ENCODE measurements at places on chromosomes 12 and 14.

DNA sequence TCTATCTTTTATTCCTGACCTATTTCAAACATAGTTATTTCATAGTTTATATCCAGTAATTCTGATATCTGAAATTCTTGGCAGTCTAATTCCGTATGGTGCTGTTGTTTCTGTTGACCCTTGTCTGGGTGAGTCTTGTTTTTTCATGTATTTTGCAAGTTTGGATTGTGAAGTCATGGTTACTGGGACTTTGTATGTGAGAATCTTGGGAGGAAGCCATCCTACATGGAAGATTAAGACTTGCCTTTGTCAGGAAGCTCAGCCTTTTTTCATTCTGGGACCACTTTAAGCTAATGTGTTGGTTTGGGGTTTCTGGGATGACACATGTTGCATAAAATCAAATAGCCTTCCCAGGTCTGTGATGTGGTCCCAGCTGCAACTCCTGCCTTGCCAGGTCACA lies 191.6 kb upstream of the E2F7 start:
- DNase-seq, result no peak

DNA sequence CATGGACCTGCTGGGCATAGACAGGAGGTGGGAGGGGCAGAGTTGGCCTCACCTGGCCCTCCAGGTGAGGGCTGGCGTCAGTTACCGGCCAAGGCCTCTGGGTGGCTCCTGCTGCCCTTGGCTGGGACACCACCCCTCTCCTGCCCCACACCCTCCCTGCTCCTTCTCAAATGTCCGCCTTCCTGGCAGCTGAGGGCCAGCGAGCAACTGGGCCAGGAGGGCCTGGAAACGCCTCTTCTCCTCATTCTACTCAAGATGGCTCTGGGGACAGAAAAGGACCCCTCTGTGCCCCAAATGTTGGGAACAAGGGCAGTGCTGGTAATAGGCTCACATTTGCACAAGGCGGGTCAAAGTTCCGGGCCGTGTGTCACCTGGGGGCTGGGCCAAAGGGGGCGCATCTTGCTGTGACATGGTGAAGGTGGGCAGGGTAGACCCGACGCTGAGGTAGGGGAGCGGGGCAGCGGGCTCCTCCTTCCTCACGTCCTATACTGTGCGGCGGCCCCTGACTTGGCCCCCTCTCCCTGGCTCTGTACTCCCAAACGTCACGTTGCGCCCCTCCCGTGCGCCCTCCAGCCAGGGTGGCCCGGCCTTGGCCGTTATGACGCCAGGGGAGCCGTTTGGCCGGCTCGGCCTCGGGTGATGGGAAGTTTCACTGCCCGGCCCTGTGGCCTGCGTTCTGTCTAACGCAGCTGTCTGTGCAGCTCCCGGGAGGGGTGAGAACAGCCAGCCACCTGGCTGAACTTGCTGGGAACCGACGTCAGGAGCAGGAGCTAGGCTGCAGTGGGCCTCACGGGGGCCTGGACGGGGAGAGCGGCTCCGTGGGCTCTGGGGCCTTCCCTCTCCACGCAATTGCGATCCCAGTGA lies 18.0 kb upstream of the DLK1 start:
- no peak for DNase-seq

DNA sequence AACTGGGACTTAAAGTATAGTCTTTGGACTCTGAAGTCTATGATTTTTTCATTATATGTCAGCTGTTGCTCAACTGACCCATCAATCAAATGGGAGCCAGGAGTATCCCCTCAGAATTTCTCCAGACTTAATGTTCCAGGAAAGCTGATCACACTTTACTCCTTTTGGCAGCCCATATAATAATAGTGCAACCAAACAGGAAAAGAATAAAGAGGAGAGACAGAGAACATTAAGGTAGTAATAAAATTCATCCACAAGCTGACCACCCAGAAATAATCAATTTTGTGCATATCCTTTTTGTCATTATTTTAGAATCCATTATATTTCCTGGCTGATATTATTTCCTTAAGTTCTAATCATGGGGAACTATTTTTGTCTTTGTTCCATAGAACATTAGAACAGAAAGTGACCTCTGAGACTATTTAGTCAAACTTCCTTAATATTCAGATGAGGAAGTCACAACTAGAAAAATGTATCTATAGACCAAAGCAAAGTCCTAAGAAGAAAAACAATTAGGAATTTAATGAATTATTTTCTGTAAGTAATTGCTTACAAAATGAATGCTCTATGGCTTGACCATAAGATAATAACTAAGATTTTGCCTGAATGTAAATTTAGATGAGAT lies 238.1 kb upstream of the SEL1L start:
- DNase-seq, result no peak

DNA sequence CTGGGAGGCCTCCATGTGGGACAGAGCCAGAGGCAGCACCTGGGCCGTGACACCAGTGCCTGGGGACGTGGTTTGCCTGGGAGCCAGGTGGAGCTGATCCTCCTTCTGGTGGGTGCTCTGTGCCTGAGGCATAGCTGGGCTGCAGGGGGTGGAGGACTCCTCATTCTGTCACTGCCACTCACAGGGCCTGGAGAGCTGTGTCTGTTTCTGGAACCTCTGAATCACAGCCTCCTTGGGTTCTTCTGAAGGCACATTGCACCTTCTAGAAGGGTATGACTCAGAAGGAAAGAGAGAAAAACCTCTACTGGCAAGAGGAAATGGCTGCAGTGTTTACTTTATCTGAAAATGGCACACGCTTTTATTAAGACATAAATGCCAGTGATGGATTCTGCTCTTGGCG lies 659.8 kb downstream of the VRK1 start:
- DNase-seq, result no peak

DNA sequence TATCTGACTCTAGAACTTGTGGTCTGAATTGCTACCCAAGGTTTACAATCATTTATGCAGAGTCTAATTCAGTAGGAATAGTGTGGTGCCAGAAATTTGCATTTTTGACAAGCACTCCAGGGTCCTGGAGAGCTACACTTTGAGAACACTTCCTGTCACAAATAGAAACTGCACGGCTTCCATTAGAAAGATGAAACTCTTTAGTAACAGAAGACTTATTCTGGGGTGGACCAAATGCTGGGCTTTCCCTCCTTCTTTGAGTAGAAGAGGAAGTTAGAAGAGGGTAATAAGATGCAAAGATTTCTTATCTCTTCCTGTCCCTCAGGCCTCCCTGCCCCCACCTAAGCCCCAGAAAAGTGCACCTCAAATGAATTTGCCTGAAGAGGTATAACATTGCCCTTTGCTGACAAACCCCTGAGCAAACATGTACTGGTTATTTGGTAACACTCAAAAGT lies 28.4 kb downstream of the DGLUCY start:
- DNase-seq, result no peak

- peak; percentile 28 for DNase-seq
These were observed 5.5 kb downstream of the ZFP36L1 start for GRCh38 chr14:68787092-68787992.

DNA sequence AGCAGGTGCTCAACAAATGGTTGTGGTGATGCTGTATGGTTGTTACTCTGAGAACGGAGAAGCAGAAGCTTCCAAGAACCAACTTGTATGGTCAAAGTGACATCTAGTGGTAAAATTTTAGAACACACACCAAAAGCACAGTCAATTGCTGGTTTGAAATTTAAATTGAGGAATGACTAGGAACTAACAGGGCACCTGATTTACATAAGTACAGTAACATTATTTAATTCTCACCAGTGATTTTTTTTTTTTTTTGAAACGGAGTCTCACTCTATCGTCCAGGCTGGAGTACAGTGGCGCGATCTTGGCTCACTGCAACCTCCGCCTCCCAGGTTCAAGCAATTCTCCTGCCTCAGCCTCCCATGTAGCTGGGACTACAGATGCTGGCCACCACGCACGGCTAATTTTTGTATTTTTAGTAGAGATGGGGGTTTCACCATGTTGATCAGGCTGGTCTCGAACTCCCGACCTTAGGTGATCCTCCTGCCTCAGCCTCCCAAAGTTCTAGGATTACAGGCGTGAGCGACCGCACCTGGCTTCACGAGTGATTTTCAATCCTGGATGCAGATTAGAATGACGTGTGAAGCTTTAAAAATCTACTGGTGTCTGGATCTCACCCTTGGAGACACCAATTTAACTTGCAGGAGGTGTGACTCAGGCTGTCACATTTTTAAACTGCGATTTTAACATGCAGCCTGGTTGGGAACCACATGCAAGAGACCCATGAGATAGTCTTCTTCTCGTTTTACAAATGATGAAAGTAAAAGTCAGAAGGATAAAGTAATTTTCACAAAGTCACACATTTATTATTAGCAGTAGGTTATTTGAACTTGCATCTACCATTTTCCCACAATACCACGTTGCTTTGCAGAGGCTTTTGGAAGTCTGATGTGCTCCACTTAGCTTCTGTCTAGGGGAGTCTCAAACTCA lies 14.1 kb upstream of the NUMB start:
- DNase-seq, result peak; percentile 78

DNA sequence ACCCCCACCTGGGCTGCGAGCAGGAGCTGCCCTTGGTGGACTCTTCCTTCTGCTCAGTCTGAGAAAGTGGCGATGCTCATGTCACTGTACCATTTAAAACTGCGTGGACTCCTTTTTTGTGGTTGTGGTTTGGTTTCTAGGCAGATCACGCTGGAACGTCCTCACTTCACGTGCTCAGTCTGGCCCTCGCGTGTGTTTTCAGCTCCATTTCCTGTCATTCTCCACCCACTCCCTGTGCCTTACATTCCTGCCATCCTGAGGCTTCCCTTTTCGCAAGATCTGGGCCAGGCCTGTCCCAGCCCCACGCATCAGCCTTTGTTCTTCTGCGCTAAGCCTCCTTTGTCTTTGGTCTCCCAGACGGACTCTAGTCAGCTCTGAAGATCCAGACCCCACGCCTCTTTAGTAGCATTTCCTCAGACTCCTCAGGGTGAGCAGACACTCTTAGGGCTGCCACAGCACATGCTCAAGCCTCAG lies 105.4 kb downstream of the FBXL14 start:
- DNase-seq, result no peak

- DNase-seq, result peak; percentile 62
These were observed 1.6 kb downstream of the CTDSP2 start for GRCh38 chr12:57844709-57845477.

- DNase-seq, result no peak
These were observed 54.0 kb downstream of the PTPRB start for GRCh38 chr12:70583251-70583650.

DNA sequence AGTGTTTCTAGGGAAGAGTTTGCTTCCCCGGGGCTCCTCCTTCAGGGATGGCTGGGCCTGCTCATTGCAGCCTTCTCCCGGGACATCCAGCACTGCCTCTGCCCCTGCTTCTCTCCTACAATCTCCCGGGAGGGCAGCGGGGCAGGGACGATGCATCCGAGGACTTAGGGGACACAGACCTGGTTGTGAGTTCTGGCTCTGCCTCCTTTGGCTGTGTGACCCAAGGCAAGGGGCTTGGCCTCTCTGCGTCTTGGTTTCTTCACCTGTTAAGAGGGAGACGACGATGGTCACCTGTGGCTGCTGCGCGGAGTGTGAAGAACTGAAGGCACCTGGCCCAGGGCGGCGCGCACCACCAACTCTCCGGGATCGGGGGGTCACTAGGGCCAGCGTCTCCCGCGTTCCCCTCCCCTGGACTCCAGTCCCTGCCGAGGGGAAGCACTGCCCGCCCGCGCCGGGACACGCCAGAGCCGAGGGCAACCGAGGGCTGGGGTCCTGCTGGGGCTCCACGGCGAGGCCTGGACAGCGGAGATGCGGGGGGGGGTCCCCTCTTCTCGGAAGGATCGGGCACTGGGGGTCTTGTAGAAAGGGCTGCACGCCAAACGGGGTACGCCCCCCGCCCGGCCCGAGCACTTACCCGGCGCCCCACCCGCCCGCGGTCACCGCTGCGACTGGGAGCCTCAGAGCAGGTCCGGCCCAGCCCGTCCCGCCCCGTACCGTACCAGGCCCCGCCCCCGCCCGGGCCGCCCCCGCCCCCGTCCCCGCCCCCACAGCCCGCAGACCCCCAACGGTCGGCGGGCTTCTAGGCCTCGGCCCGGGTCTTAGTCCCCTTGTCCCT lies at the start of gene HVCN1:
HVCN1 (minus strand) TSS at position 670 of the 835 bp plus-strand sequence. CDS start 5,870 bp downstream, outside the sequence.
- peak; percentile 49 for DNase-seq

DNA sequence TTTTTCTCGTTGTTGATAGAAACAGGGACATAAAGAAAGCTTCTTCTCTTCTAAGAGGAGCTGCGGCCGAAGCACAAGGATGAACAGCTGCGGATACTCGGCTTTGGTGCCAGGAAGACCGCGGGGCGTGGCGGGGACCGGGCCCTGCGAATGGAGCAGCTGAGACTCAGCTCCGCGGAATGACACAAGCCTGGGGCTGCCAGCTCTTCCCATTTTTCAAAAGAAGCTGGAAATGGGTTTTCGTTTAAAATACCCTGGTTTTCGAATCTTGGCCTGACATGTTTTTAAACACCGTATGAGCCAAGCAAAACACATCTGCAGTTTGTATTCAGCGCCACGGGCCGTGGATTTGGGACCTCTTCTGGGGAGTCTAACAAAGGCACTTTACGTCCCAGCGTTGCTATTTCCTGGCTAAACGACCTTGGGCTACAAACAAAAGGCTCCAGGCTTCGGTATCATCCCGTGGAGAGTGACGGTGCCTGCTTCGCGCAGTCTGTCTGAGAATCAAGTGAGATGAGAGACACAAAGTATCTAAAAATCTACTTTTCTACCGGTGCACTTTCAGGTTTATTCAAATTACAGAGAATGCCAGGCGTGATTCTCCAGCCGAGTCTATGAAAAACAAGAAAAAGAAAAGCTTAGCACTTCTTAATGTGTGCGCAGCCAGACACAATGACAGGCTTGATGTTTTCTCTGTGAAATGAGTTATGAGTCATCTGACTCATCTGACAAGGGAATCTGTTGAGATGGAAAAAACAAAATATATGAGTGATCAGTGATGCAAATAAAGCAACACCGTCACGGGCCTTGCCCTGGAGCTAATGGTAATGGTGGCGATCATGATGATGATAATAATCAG lies 114.0 kb upstream of the TMEM132D start:
- peak; percentile 81 for DNase-seq

- no peak for DNase-seq
These were observed 29.3 kb downstream of the CCDC175 start for GRCh38 chr14:59547310-59547709.

DNA sequence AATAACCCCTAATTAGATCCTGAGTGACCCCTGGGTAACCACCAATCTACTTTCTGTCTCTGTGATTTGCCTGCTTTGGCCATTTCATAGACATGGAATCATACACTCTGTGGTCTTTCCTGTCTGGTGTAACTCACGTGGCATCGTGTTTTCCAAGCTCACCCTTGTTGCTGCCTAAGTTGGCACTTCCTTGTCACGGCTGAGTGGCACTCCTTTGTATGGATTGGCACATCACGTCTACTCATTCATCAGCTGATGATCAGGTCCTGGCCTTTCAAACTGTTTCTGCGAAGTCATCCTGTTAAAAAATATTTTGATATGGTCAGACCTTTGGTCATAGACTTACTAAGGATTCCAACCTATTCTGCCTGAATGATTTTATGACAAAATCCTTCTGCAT lies 87.7 kb downstream of the GLT1D1 start:
- DNase-seq, result no peak

GRCh38 chr12:42666671-42667243 lies 77.2 kb upstream of the PRICKLE1 start:
- DNase-seq, result no peak

GRCh38 chr12:108633534-108634248 lies at the start of gene SELPLG:
SELPLG (minus strand) TSS chr12:108633894; CDS start chr12:108624307, 9,587 bp downstream.
- DNase-seq, result peak; percentile 83

GRCh38 chr12:103441437-103442181 lies 54.2 kb downstream of the C12orf42 start:
- peak; percentile 38 for DNase-seq
